ENCODE measurements at places on chromosomes 4 and X.

- DNase-seq: no peak
Observed at GRCh38 chr4:123378794-123379193, 17.8 kb upstream of the SPRY1 start.

GRCh38 chr4:90833706-90834105 is 706.5 kb downstream of the CCSER1 start:
- no peak for DNase-seq

GRCh38 chrX:38661103-38661441 is 99.7 kb downstream of the TSPAN7 start:
- DNase-seq: no peak

GRCh38 chrX:2388669-2389068 is 112.1 kb downstream of the DHRSX start:
- no peak for DNase-seq

DNA sequence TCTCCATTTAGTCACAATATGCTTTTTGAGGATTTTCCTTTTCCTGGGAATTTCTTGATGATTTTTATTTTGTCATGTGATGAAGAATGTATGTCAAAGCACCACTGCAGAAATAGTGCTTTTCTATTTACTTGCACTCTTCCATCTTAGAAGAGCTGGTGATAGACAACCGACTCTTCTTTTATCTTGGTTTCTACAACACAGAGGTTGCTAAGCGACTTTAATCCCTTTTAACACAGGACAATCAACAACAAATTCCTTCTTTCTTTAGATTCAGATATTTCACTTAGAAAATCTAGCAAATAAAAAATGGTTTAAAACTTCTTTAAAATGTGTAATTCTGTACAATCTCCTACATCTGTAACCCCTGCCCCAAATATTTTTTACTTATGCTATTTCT is 34.6 kb downstream of the TET2 start:
- DNase-seq: no peak

DNA sequence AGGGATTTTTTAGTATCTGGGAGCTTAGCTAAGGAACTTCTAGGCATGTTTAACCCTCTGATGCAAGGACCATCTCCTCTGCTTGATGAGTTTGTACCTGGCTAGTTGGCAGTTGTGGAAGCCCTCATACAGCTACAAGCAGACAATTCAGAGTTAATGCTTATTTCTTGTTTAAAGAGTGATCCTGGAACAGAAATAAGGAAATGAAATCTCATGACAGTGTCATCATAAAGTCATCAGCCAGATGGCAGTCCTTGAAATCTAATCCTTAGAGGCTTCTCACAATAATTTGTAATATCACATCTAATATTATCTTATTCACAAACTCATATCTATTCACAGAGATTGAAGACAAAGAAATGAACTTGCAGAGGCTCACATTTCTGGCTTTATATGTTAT is 581.6 kb upstream of the FTHL17 start:
- no peak for DNase-seq

GRCh38 chr4:73208376-73208775 is 50.2 kb downstream of the ANKRD17 start:
- DNase-seq: no peak

GRCh38 chr4:97892592-97893266 is 250.5 kb downstream of the STPG2 start:
- no peak for DNase-seq

DNA sequence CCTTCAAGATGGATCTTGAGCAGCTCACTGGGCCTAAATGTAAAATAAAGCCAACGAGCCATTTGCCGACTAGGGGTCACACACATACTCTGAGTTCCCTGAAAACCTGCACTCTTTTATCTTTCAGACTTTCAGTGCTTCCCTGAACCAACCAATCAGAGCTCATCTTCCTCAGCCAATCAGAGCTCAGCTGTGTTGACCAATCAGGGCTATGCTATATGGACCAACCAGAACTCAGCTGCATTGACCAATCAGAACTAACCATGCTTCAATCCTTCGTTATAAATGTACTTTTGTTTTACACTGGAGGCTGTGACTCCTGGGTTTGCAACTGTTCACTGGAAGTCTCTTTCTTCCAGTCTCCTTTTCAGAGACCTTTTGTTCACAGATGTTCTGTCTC is 19.3 kb downstream of the SLC25A53 start:
- DNase-seq: no peak

DNA sequence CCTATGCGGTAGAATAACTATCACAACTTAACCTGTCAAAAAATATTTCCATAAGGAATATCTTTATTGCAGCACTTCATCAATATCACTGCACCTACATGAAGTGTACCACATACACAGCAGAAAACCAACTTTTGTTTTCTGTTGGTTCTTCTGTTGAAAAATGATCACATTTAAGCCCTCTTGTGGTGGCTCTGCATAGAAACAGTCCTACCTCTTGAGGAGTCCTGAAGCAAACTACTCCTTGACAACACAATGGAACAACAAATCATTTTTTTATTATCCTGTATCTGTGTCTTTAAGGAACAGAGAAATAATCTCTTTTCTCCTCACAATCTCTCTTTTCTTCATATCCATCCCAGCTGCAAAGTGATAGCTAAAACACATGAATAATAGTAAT is 39.8 kb upstream of the ATOH1 start:
- no peak for DNase-seq

DNA sequence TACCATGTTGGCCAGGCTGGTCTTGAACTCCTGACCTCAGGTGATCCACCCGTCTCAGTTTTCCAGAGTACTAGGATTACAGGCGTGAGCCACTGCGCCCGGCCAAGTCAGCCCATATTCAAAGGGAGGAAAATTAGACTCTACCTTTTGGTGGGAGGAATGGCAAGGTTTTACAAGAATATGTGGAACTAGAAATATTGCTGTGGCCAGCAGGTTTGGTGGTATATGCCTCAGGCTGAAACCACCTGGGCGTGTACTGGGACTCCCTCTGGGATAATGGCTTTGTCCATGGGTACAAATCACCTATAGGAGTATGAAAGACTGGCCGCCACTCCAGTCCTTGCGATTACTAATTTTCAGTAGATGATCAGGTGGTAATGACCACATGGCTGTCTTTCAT is 32.4 kb downstream of the SAT1 start:
- DNase-seq: no peak

GRCh38 chrX:17535229-17535628 is 160.2 kb downstream of the NHS start:
- DNase-seq: peak; percentile 63

DNA sequence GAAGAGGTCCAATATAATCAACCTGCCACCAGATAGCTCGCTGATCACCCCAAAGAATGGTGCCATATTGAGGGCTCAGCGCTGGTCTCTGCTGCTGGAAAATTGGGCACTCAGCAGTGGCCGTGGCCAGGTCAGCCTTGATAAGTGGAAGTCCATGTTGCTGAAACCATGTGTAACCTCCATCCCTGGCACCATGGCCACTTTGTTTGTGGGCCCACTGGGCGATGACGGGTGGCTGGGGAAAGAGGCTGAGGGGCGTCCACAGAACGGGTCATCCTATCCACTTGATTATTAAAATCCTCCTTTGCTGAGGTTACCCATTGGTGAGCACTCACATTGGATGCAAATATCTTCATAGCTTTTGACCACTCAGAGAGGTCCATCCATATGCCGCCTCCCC is 7.7 kb downstream of the F8A2 start:
- DNase-seq: no peak

GRCh38 chr4:77801260-77801608 is 17.9 kb downstream of the CNOT6L start:
- no peak for DNase-seq

DNA sequence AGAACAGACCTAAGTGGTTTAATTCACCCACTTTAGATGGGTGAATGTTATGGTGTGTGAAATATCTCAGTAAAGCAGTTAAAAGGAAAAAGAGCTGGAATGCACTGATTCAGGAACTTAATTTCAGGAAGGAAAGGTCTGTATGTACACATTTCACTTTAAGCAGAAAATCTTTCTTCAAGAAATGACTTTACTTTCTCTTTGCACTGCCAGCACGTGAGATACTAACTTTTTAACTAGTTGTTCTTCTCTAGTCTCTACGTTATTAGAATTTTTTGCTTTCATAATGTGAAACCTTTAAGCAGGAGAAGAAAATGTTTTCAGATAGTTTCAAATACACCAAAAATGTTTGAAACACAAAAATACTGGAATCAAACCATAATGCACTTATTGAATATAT is 18.8 kb downstream of the C4orf46 start:
- no peak for DNase-seq

- DNase-seq: no peak
Observed at GRCh38 chr4:104093247-104093646, 373.5 kb upstream of the TACR3 start.

- DNase-seq: no peak
Observed at GRCh38 chr4:14184265-14184664, 556.7 kb upstream of the BOD1L1 start.

DNA sequence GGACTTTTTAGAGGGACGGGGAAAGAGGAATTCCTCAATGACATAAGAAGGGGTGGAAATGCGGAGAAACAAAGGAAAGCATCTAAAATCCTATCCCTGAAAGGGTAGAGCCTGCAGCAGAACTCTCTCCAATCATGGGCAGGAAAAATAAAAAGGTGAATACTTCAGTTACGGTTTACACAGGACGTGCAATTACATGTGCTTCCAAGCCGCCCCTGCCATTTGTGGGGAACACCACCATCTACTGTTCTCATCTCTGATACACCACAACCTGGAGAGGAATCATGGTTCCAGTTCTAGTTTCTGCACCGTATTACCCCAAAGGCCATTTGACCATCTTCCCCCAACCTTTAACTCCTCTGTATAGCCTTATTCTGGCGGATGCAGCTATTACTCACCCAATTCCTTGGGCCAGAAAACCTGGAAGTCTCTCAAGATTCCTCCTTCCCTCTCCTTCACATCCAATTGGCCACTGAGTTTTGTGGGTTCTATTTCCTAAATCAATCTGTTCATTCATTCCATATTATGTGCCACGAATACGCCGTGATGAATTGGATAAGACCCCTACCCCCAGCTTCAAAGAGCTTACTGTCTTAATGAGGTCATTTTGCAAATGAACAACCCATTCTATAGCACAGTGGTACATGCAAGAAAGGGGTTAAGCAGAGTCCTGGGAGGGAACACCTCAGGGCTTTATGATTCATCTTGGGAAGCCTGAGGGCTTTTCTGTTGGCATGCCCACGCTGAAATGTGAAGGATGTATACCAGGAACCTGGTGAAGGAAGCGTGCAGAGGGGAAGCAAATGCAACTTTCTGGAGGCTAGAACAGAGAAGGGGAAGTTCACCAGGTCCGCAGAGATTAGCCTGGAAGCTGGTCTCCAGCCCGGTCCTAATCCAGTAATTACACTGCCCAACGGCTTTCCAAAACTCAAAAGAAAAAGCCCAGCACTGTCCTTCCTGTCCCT is 1.4 kb upstream of the MSL3 start:
- DNase-seq: no peak

GRCh38 chrX:110853610-110854009 is 58.0 kb upstream of the CHRDL1 start:
- no peak for DNase-seq

- no peak for DNase-seq
Observed at GRCh38 chr4:69848028-69848427, 11.9 kb downstream of the SULT1E1 start.

DNA sequence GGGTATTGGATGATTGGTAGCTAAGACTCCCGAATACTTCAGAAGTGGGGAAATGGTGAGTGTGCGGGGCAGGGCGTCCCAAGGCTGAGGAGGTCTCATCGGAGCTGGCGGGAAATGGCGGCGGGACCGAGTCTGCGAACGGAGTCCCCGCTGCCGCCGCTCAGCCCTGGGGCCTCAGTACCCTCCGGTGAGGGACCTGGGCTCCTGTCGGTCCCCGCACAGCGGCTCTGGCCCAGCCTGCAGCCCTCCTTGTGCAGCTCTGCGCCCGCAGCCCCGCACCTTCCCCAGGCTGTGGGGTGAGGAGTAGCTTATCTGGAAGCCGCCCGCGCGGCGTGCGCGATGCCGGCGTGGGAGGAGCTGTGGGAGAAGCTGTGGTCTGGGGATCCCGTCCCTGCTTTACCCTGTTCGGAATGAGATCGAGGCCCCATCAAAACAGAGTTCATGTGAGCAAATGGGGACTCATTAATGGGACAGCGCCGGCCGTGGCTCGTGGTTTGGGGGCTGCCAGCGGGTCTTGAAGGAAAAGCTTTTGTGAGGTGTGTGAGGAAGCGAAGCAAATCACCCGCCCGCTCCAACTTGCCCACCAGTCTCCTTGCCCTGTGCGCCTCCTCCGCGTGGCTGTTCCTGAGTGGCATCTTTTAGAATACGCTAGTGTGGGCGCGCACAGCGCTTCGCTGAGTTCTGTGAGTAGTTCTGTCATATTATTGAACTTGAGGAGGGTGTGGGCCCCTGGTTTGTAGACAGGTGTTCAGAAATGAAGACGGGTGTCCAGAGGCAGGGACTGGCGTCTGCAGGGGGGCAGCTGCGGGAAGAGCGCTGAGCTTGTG is 531 bp downstream of the ZNF141 start:
- DNase-seq: peak; percentile 72

- DNase-seq: peak; percentile 85
Observed at GRCh38 chr4:15756361-15756861, 21.7 kb upstream of the CD38 start.

- no peak for DNase-seq
Observed at GRCh38 chr4:102624505-102624904, 123.3 kb downstream of the NFKB1 start.

GRCh38 chr4:38105475-38106220 is 145.4 kb downstream of the PTTG2 start:
- DNase-seq: no peak

DNA sequence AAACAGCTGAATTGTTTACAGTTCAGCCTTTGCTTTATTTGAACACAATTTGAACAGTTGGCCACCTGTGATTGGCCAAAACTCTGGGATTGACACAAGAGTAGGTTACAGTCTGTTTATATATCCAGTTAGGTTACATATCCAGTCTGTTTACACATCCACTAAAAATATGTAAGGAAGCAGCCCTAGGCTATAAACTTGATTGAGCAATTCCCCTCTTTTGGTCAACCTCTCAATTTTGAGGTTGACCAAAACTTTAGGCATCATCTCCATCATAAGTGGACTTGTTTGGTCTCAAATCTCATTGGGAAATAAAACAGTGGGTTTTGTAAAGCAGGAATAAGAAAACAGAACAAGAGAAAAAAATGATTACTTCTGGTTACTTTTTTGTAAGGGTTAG is 190.8 kb downstream of the SPATA18 start:
- no peak for DNase-seq

DNA sequence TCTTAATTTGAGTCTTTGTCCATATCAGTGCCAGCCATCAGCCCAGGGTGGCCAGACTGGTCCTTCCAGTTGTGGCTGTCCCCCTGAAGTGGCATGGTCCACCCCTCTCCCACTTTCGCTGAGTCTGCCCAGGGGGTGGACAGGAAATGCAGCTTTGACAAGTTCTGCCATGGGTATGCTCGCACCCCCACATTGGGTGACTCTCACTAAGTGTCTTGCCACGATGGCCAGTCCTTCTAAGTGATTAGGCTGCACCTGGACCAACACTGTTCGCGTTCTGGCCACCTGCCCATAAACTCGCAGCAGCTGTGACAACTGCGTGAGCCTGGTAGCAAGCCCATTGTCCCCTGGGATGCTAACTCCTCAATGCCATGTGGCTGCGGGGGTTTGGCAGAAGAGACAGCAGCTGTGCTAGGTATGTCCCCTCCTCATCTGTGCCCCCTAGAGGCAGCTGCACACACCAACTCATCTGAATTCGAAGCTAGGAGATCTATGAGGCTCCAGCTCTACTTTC is 10.0 kb upstream of the LNX1 start:
- DNase-seq: peak; percentile 11
